ENCODE measurements at places on chromosomes 7 and 10.

DNA sequence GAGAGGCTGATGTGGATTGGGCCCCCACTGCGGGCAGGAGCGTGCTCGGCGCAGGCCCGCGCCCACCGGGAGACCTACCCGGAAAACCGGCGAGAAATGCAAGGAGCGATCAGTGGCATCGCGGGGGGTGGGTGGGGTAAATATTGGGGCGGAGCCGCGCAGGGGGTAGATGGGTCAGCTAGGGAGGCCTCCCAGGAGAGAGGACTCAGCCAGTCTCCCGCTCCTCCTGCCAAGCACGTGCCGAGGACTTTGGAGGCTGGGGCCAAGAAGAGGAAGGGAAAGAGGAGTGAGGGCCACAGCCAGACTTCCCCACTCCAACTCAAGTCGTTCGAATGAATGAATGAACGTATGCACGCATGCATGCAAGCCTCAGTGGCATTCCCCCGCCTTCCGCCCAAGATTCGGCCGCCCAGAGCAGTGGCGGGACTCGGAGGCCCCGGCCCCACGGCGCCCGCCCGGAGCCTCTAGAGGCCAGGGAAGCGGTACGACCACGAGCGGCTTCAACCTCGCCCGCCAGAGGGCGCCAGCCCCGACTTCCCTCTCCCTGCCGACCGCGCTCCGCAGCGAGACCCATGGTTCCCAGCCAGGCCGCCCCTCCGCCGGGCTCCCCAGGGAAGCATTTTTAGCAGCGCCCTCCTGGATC lies 3.6 kb downstream of the NPM3 start:
- DNase-seq, result peak; percentile 14

DNA sequence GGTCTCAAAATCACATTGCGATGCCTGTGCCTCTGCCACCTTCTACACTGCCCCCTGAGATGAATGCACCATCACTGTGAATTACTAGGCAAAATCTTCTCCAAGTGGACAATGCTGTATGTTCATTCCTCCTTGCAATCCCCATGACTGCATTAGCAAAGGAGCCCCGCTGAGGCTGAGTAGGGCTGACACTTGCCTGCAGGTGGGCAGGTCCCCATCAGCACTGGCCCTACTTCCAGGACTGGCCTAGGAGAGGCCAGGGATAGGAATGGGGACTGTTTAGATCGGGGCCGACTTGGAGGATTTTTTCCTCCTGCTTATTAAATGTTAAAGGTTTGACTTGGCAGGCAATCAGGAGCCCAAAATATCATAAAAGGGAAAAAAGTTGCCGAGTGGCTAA lies 127.0 kb upstream of the TCF7L2 start:
- DNase-seq, result no peak

DNA sequence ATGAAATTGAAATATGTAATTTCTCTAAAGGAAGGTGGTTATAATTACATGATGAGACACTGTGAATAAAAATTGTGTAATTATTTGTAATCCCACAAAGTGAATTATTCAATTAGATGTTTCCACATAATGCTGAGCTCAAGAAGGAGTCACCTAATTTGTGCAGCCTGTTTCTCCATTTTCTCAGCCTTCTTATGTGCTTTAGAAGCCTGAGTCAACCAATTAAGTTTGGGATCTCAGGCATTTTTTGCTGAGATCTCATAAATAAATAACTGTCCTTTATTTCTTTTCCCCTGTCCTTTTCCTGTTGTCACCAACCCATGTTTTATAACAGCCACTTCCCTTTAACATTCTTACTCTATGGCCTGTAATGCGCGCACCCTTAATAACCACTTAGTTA lies 506.5 kb upstream of the SEMA3D start:
- DNase-seq, result no peak

DNA sequence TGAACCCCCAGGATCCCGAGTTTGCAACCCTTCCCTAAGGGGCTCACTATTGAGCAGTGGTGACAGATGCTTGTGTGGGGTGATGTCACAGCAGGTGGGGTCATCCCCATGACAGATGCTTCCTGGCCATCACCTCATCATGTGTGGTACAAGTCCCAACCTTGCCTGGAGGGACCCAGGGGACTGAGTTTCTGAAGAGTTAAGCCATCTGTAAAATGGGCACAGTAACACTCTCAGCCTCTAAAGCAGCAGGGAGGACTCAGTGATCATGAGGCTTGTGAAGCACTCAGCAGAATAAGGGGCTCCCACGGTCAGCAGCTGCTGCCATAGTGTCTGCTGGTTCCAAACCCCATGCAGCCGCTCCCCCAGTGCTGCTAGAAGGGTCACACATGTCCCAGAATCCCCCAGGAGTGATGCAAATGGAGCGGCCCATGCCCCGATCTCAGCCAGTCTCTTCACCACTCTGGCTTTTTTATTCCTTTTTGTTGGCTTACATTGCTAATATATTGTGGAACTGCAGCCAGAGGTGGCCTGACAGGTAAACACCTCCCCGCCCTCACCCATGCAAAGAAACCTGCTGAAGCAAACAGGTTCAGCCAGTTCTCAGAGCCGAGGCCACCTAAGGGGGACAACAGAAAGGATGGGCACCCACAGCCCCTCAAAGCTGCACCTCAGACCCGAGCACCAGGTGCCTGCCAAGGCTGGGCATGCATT lies 102.1 kb upstream of the PDGFA start:
- DNase-seq, result no peak

GRCh38 chr7:97357459-97357858 lies 240.0 kb downstream of the SDHAF3 start:
- DNase-seq, result no peak

GRCh38 chr10:86970162-86970981 lies 2.1 kb downstream of the ADIRF start:
- no peak for DNase-seq

- DNase-seq, result no peak
These were observed 247.1 kb downstream of the COBL start for GRCh38 chr7:51069411-51070083.

DNA sequence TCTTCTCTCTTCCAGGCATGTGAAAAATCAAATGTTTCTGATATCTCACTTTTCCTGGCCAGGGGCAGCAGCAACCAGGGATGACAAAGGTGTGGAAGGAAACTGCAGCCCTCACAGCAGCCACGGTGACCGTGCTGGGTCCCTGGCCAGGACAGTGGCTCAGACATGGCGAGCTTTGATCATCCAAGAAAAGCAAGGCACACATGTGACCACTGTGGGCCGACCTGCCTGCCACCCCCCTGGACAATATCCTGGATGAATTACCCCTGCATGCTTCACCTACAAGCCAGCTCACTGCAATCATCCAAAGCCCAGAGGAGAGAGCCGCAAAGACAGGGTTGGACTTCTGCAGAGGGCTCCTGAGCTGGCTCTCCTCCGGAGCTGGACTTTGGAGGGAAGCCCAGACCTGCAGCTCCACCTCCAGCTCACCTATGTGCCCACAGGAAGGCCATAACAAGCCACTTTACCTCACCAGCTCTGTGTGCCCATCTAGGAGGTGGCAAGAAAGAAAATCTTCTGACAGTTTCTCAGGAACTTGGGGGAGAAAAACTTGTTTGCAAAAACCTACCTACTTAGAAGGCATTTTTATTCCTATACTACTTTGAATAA lies 2.7 kb downstream of the CHST15 start:
- DNase-seq, result no peak

DNA sequence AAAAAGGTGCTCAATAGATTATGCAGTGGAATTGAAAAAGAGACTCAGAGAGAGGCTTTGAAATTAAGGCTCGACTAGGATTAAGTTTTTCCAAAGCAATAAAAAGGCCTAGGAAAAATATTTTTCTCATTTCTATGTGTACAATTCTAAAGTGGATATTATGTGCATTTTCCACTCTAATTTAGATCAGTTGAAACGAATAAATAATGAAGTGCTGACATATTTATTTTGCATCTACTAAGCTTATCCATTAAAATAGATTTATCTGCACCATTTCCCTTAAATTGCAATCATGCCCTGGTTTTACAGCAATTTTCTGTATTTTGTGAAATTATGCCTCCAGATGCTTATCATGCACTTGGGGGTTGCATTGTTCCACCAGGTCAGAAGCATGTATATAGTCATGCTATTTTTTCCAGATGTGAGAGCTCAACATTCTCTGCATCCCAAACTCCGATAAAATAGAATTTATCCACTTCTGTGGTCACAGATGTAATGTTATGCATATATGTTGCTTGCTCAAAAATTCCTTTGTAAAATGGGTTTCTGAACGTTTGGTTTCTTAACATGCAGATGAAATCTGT lies 18.3 kb downstream of the FIGNL1 start:
- DNase-seq, result no peak

- DNase-seq, result no peak
These were observed 24.2 kb downstream of the AFAP1L2 start for GRCh38 chr10:114380060-114380459.

GRCh38 chr7:157336383-157337315 lies at the start of gene DNAJB6:
DNAJB6 (plus strand) TSS chr7:157337004; CDS start chr7:157358573, 21,569 bp downstream.
- DNase-seq, result peak; percentile 88

DNA sequence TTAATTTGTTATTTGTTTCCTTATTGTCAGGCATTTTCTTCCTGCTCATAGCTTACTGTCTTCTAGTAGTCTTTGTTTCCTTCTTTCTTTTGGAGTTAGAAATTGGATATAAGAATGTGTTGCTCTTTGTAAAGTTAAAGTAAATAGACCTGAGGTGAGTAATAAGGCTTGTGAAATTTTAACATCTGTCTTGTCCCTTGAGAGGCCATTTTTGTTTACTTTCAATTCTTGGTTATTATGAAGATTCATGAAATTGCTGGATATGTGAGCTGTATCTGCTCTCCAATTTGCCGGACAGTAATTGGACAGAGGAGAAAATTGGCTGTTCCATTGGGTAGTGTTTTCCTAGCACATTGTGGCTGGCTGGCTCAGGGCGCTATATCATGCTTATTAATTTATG lies 260.7 kb downstream of the EXOC4 start:
- DNase-seq, result no peak

- DNase-seq, result no peak
These were observed 48.6 kb upstream of the PDGFA start for GRCh38 chr7:568031-568951.

GRCh38 chr10:96700374-96701099 lies 19.8 kb downstream of the PIK3AP1 start:
- DNase-seq, result no peak

DNA sequence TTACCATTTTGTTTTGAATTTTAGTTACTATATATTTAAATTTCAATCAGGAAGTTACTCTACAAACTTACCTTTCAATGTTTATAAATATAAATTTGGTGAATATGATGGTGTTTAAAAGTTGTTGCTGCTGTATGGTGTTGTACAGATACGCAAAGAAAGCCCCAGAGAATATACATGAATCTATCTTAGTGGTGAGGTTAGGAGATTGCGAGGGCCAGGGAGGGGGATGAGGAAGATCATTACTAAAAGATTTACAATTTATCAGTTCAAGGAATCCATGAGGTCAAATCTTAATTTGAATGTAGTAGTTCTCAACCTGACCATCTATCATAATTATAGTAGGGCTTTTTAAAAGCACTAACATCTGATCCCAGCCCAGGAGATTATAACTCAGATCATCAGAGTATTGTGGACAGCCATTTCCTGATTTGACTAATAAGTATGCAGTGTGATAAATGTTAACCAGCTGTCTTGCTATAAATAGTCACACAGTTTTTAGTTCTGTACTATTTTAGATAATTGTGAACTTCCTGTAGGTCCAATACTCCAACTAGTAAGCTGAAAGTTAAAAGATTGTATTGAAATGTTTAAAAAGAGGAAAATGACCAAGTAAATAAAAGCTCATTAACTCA lies 23.6 kb downstream of the FAM3C start:
- DNase-seq, result no peak

- DNase-seq, result no peak
These were observed 786.7 kb downstream of the NRG3 start for GRCh38 chr10:82661701-82662100.

DNA sequence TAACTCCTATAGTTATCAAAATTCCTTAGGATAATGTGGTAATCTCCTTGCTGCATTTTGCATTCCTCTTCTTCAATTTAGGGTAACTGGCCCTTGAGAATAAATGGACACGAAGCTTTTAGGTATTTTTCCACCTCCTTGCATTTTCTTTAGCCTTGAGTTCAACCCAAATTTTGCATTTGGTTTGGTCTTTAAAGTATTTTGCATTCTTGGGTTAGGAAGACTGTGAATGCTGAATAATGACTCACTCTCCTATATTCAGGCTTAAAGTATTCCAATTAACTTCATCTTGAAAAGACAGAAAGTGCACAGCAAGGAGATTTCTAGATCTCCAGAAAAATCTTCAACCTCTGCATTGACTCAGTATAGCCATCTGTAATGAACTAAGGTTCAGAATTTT lies 47.3 kb downstream of the TFPI2 start:
- no peak for DNase-seq

GRCh38 chr7:4894482-4894881 lies 11.0 kb upstream of the RADIL start:
- no peak for DNase-seq

GRCh38 chr10:27020243-27020642 lies 80.1 kb downstream of the ANKRD26 start:
- no peak for DNase-seq

DNA sequence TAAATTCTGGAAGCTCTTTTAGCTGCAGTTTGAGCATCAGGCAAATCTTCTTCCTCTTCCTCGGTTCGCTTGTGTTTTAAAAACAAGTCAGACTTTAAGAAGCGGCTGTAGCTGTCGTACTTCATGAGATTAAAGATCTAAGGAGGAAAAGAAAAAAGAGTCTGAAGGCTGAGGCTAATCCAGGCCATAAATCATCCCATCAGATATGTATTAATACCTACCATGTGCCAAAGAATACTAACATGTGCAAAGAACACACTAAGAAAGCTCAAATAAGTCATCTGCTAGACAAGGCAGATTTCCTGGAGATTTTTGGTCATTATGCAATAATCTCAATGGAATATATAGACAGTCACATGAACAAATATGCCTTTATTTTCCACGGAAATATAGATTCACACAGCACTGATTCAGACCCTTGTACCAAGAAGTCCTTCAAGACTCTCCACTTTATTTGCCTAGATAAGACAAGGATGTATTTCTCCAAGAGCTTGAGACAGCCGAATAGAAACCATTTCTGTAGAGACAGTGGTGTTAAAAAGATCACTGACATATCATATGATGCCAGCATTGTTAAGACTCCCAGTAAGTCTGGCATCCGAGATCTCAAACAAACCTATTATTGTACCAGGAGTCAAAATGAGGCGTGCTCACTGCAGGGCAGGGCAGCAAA lies 42.3 kb downstream of the RGS10 start:
- DNase-seq, result no peak

GRCh38 chr7:10222976-10223375 lies 750.7 kb upstream of the PHF14 start:
- no peak for DNase-seq

All from substantia nigra (tissue), 51 donors.